ENCODE measurements at places on chromosomes 6 and 20.

GRCh38 chr20:63939061-63939935, 16.9 kb downstream of the UCKL1 start:
- DNase-seq, result no peak

DNA sequence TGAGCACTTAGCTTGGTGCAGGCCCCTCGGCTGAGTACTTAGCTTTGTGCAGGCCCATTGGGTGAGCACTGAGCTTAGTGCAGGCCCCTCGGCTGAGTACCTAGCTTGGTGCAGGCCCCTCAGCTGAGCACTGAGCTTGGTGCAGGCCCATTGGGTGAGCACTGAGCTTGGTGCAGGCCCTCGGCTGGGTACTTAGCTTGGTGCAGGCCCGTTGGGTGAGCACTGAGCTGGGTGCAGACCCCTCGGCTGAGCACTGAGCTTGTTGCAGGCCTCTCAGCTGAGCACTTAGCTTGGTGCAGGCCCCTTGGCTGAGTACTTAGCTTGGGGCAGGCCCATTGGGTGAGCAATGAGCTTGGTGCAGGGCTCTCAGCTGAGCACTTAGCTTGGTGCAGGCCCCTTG, 387.1 kb downstream of the THBS2 start:
- DNase-seq, result no peak

- DNase-seq, result no peak
Observed at GRCh38 chr6:151804585-151805285, 2.7 kb upstream of the ESR1 start.

DNA sequence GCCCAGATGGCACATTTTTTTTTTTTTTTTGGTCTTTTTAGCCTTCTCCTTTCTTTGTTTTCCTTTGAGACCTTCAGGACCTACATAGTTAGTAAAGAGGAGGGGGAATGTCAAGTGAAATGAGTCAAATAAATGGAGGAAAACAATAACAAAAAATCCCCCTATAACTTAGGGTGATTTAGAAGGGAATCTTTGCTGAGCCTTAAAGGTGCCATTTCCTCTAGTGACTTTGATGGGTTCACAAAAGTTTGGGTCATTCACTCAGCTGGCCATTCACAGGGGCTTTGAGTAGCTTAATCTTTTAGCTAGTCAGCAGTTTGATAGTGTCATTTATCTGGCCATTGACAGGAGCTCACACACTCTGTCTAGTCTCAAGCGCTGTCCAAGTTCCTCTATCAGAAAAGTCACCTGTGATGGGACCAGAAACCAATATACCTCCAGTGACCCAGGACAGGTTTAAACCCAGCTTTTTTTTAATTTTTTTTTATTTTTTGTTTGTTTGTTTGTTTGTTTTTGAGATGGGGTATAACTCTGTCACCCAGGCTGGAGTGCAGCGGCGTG, 275.1 kb upstream of the PRDM1 start:
- DNase-seq, result peak; percentile 28

DNA sequence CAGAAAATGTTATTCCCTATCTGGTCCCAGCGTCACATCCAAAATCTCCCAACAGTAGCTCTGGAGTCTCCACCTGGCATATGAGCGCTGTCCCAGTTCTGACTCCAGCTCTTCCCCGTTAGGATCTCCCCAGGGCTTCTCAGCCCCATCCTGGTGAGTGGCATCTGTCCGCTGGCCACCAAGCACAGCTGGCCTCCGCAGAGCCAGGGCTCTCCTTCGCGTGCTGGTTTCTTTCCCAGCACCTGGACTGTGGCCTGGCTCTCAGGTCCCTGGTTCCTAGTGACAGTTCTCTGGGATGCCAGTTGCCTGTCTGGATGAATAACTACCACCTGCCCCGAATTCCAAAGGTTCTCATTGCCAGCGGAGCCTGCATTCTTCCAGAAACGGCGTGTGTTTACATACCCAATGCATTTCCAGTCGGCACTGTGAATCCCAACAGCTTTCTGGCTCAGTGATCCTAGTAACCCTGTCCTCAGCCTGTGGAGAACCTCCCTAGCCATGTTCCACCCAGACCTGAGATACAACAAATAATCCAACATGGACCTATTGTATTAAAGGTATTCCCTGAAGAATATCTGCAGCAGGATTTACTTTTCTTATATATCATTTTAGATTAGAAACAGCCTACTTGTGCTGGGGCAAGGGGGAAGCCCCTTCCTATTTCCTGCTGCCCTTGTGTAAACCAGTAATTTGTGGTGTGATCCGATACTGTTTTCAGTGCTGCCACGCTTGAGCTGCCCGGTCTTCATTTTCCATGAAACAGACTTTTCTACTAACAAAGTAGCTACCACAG, 69.9 kb upstream of the PDE10A start:
- no peak for DNase-seq

DNA sequence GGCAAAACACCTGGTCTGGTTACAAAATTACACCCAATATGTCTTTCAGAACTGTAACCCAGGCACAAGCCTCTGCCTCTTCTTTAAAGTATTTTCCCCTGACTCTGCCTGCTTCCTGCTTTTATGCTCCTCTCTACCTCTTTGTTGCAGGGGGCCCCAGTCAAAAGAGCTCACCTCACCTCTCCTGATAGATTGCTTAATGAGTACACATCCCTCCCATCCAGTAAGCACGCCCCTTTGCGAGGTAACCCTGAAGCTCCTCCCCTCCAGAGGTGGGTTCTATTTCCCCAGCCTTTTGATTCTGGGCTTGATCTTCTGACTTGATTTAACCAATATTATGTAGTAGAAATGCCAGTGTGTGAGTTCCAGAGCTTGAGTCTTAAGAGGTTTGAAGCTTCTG, 56.6 kb upstream of the EYA2 start:
- DNase-seq, result no peak

DNA sequence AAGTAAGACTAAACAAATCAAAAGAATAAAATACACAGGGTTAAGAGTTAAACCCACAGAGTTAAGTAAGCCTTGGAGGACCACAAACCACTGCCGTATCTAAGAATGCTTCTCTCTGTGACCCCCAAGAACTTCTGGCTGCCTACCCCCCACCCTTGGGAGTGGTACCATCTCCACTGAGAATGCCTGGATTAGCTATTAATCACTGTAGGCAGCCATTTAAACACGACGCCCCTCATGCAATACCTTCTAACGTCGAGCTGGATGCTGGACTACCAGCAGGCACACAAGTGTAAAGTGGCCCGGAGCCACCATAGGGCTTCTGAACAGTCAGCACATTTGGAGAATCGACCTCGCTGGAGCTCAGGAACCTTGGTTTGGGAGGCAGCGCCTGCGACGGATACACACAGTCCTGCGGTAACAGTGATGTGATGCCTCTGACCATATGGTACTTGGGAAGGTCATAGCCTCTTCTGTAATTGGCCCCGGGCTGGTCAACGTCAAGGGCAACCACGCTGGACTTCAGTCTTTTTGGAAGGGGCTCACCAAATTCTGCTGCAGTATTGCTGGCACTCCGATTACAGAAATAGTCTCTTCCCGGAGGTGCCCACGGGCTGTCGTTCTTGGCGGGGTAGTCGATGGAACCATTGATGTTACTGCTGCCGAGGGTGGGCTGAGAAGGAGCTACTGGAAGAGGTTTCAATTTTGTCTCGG, 18.0 kb downstream of the ZNF217 start:
- DNase-seq, result no peak

DNA sequence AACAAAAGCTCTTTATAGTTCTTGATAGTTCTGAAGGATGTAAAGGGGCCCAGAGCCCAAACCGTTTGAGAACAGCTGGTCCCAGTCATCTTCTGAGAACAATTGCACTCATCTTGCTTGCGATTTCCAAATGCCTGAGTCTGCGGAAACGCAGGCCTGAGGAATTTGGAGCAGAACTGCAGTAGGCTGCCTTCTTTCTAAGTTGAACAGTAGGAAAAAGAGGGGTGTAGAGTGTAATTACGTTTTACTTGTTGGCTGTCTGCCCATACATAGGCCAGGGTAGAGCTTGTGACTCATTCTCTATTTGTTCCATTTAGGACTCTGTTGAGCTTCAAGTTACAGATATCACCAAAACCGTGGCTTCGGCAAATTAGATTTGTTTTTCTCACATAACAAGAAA, 42.0 kb upstream of the KIF16B start:
- DNase-seq, result no peak

- DNase-seq, result peak; percentile 50
Observed at GRCh38 chr20:51700809-51701285, 67.3 kb downstream of the ATP9A start.

DNA sequence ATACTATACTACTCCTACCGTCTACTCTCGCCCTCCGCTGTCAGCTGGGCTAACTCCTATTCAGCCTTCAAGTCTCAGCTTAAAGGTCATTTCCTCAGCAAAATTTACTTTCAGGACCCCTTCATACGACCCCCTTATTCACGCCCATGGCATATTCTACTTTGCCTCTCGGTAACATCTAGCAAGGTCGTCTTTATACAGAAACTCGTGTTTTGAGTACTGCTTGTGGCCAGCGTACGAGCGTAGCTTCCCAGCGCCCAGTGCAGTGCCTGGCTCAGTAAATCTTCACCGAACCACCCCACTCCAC, 546 bp downstream of the CRNKL1 start:
- no peak for DNase-seq

GRCh38 chr6:63066055-63066704, 145.1 kb upstream of the FKBP1C start:
- peak; percentile 40 for DNase-seq

GRCh38 chr6:110573136-110573535, 96.7 kb upstream of the SLC22A16 start:
- DNase-seq, result no peak

DNA sequence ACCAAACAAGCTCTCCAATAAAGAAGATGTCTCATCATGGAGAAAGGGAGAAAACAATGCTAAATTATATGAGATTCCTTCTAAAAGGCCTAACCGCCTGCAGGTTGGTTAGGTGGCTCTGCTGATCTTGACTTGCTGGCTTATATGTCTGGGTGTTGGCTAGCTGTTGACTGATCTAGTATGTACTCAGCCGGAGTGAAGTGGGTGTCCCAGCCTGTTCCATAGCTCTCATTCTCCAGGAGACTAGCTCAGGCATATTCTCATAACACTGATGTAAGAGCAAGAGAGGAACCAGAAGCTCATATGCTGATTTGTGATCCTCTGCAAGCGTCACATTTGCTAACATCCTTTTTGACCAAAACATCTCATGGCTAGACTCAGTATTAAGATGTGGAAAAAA, 473.0 kb downstream of the BMP2 start:
- no peak for DNase-seq

DNA sequence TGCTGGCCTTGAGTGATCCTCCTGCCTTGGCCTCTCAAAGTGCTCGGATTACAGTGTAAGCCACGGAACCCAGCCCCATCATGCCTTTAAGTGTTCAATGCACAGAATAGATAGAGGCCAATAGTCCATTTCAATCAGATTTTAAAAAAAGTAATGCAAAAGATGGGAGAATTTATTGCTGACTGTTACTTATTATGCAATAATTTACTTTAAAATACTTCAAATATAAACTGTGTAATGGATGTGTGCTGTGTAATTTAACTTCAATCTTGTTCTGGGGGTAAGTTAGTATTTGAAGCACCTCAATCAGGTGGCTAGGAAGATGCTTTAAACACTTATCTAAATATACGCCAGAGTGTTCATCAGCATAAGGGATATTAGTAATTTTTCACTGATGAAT, 51.7 kb upstream of the BCLAF1 start:
- DNase-seq, result no peak

DNA sequence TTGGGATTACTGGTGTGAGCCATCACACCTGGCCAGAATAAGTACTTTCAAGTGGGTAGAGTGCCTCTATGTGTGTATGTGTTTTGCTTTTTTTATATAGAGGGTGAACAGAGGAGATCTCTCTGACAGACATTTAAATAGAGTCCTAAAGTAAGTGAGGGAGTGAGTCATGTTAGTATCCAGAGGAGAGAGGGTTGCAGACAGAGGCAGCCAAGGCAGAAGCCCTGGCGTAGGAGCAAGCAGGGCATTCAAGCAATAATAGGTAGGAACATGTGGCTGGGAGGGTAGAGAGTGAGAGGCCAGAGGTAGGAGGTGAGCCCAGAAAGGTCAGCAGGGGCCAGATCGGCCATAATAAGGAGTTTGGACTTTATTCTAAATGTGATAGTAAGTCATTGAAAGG, 48.9 kb downstream of the PHF20 start:
- no peak for DNase-seq

GRCh38 chr6:160063771-160064413, 57.7 kb upstream of the SLC22A1 start:
- DNase-seq, result no peak

DNA sequence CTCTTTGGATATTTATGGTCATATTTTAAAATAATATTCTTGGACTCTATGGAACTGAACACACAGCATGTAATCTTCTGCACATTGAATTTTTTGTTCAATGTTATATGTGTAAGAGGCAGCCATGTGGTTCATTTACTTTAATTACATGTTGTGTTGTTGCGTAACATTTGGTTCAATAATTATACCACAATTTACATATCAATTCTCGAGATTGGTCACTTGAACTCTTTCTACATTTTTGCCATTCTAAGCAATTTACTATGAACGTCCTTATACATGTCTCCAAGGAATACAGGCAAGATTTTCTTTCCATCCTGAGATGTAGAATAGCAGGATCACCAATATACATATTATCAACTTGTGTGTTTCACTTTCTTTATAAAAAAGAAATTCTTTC, 18.5 kb upstream of the STMND1 start:
- no peak for DNase-seq

GRCh38 chr20:56769921-56770600, 141.0 kb downstream of the TFAP2C start:
- no peak for DNase-seq

GRCh38 chr20:1618954-1619540, 762 bp downstream of the SIRPB1 start:
- DNase-seq, result peak; percentile 90

DNA sequence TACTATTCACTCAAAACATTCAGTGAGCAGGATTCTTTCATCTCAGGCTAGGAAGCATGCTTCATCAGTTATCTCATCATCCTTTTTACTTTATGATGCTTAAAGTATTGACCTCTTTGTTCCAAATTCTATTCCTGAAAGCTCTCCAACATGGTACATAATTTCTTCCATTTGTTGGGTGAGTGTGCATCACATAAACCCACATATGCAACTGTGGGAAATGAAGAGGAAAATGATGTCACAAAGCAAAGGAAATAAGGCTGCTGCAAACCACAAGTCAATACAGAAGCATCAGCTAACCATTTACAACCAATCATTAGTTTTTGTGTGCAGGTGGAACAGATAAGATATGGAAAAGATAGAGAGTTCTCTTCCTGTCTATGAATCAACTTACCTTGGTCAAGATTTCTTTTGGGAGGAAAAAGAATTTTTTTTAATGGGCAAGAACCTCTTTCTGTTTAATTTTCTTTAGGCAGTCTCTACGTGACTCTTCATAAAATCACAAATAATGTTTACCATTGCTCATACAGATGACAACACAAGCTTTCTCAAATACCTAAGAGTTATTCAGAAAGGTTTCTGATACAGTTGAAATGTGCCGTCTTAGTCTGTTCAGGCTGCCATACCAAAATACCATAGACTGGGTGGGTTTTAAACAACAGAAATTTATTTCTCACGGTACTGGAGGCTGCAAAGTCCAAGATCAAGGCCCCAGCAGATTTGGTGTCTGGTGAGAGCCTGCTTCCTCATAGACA, 259.9 kb downstream of the ADGRG6 start:
- DNase-seq, result no peak

GRCh38 chr6:30821862-30822784, 62.2 kb upstream of the DDR1 start:
- peak; percentile 51 for DNase-seq

All from NB4 (cell line).